Spleen (tissue), 13 donors: ENCODE measurements at places on chromosomes 12 and 14. TPM values are rescaled to one million over a fixed set of nuclear protein-coding genes. Genes with fewer than 3 reads are reported as not detected.

DNA sequence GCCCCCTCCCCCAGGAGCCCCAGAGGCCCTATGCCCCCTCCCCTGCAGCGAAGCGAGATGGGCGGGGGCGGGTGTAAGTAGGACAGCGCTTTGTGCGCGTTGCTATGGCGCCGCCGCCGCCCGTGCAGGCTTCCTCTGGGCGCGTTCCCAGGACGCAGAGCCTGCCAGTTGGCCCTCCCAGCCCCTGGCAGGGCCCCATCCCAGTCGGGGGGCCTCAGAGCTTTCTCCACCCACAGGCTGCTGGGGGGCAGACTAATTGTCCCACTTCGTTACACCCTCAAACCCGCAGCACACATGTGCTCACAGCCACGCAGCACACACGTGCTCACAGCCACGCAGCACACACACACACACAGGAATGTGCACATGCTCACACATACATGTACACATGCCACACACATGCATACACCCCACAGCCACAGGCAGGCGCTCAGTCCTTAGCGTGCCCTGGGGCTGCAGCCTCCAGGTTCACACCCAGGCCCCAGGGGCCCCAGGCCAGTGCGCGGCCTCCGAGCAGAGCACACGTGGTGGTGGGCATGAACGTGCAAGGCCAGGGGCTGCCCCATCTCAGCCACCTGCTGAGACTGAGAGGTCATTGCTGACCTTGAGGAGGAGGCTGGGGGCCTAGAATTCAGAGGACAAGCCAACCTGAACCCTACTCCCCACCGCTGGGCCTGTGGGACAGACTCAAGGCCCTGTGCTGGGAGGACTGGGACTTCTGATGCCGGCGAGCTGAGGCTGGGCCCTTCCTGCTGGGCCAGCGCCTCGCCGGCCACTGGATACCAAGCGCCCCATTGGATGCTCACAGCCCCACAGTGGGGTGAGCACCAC is 15.6 kb downstream of the TRMT61A start:
- H3K4me1 ChIP-seq: no peaks in the 10 kb centered on the region
- H3K27me3 ChIP-seq: peaks cover 5% of the 10 kb centered on the region
- DNase-seq: peak; percentile 60
- no peaks in the 10 kb centered on the region for H3K36me3 ChIP-seq
- no peak overlapping the region for H3K27ac ChIP-seq

DNA sequence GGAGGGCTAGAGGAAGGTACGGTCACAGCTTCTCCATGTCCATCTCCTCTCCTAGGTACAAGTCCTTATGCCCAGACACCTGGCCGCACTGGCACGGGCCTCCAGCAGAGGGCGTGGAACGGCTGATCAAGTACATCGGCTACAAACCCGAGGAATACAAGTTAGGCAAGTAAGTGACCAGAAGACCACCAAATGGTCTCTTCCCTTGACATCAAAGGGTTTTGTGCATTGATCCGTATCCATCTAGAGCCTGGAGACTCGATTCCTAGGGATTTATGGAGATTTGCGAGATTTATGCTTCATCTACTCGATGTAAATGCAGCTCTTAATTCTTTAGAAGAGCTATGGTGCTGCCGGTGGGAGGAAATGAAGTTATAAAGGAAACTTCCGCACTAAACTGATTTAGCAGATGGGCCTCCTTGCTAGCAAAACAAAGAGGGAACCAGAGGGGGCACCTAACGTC is 44.2 kb downstream of the KCTD10 start:
- H3K27ac ChIP-seq: peak overlapping the region; percentile 5
- peaks cover 16% of the 10 kb centered on the region for H3K4me1 ChIP-seq
- H3K4me3 ChIP-seq: no peak overlapping the region

DNA sequence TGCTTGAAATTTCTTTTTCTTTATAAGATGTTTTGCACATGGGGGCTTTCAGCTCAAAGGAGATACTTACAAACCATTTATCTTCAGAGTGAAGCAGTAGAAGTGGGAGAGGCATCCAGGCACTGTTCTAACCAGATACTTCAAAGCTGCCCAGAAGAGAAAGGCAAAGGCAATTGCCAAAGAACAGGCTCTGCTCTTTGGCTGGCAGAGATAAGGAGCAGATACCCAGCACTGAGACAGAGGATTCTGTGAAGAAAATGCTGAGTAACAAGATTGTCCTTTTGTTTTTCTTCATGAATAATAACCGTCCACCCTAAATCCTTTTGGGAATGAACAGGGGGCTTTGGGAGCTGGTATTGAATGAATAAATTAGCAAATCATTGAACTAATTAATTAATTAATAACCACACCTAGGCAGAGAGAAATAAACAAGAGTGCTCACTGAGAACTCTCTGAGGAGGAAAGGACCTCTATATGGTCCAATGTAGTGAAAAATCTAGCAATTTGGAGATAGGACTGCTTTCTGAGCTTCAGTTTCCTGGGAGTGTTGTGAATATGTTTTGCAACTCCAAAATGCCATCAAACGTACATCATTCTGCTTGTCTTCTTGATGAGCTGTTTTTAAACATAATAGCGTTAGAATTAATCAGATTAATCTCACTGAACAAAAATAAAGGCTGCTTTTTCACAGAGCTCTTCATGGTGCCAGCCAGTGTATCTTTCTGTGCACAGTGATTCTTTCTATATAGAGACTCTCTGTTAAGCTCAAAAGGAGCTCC is 192.8 kb upstream of the AMIGO2 start:
- H3K36me3 ChIP-seq: no peaks in the 10 kb centered on the region
- H3K4me1 ChIP-seq: peaks cover 51% of the 10 kb centered on the region

DNA sequence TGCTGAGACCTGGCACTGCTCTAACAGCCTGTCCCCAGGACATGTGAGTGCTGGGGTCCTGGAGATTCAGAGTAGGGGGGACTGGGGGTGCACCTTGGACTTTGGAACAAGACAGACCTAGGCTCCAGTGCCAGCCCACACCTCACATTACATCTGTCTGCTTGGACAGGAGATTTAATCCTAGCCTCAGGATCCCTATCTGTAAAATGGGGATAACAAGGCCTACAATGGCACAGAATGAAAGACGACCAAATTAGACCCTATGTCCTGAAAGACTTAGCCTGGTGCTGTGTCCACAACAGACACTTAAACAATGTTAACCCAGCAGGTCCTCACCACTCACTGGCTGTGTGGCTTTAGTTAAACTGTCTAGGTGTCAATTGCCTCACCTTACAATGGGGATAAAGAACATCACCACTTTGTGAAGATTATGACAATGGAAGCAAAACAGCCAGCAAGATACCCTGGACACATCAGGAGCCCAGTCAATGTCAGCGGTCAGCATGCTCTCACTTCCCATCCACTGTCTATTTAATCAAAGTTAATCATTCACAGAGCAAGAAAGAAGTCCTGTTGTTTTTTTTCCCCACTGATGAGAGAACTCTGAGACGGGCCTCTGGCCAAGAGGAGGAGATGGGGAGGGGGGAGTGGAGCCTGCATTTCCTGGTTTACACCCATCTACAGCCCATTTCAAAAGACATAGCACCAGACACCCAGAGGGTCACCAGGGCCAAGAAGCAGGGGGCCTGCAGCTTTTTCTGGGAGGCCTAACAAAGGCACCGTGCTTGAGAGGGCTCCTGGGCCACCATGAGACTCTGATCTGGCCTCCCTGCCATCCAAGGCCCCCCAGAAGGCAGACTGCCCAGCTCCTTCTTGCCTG is 40.6 kb downstream of the ACTN1 start:
- peak overlapping the region; percentile 55 for H3K27ac ChIP-seq
- H3K4me3 ChIP-seq: no peak overlapping the region
- no peaks in the 10 kb centered on the region for H3K36me3 ChIP-seq
- peaks cover 13% of the 10 kb centered on the region for H3K4me1 ChIP-seq

GRCh38 chr12:119804011-119804641 is 73.0 kb downstream of the CIT start:
- no peaks in the 10 kb centered on the region for H3K4me1 ChIP-seq
- no peaks in the 10 kb centered on the region for H3K27me3 ChIP-seq
- no peaks in the 10 kb centered on the region for H3K36me3 ChIP-seq
- no peak overlapping the region for H3K27ac ChIP-seq
- no peak overlapping the region for H3K4me3 ChIP-seq

DNA sequence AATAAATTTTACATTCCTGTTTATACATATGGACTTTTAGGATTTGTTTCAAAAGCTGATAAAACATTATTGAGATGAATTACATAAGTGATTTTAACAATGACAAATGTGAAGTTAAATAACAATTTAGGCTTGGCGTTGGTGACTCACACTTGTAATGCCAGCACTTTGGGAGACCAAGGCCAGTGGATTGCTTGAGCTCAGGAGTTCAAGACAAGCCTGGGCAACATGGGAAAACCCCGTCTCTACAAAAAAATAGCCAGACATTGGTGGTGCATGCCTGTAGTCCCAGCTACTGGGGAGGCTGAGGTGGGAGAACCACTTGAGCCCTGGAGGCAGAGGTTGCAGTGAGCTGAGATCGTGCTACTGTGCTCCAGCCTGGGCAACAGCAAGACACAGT is 7.4 kb downstream of the ACOT2 start:
- H3K27ac ChIP-seq: no peak overlapping the region
- no peak overlapping the region for H3K4me3 ChIP-seq
- no peaks in the 10 kb centered on the region for H3K27me3 ChIP-seq
- no peak for DNase-seq

GRCh38 chr14:55401751-55402150 is 9.9 kb downstream of the ATG14 start:
- no peak overlapping the region for H3K27ac ChIP-seq
- peaks cover 7% of the 10 kb centered on the region for H3K36me3 ChIP-seq
- no peak for DNase-seq
- peaks cover 5% of the 10 kb centered on the region for H3K4me1 ChIP-seq
- H3K4me3 ChIP-seq: no peak overlapping the region
- no peaks in the 10 kb centered on the region for H3K27me3 ChIP-seq

DNA sequence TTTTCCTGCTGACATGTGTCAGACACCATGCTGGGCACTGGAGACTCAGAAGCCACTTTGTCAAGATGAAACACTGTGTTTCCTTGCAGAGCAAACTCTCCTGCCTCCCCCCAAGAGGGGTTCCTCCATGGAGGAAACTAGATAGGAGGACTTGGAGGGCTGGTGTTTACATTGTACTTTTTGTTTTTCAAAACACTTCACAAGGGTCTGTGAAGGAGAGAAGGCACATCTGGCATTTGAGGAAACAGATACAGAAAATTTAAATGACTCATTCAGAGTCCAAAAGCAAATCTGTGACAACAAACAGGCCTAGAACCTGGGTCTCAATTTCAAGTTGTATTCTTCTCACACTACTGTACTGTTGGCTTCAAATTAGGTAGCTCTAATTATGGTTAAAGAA is 6.7 kb upstream of the CDKL1 start:
- H3K4me1 ChIP-seq: no peaks in the 10 kb centered on the region
- no peak overlapping the region for H3K4me3 ChIP-seq
- H3K27me3 ChIP-seq: no peaks in the 10 kb centered on the region
- H3K36me3 ChIP-seq: no peaks in the 10 kb centered on the region
- no peak for DNase-seq

- no peak overlapping the region for H3K27ac ChIP-seq
- no peak for DNase-seq
- H3K27me3 ChIP-seq: no peaks in the 10 kb centered on the region
- no peaks in the 10 kb centered on the region for H3K4me1 ChIP-seq
Measured at GRCh38 chr14:25103820-25104219, 53.9 kb upstream of the STXBP6 start.

Gene NRIP2
- polyA plus RNA-seq: 1.3 TPM

Gene TBPL2
- polyA plus RNA-seq: not detected

Gene E2F7
- polyA plus RNA-seq: 0.32 TPM
